ENCODE measurements at places on chromosomes 4 and X.

GRCh38 chr4:169571435-169571834 is 40.9 kb downstream of the NEK1 start:
- DNase-seq: no peak

DNA sequence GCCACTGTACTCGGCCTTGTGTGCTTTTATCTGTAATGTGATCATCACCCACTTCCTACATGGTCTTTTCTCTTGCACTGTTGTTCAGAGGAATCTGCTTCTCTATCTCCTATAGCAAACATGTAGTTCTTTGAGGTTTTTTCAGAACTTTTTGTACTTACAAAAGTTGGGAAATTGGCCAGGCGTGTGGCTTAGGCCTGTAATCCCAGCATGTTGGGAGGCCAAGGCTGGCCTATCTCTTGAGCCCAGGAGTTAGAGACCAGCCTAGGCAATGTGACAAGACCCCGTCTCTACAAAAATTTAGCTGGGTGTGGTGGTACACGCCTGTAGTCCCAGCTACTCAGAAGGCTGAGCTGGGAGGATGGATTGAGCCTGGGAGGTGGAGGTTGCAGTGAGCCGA is 30.4 kb downstream of the TAF1 start:
- DNase-seq: no peak

DNA sequence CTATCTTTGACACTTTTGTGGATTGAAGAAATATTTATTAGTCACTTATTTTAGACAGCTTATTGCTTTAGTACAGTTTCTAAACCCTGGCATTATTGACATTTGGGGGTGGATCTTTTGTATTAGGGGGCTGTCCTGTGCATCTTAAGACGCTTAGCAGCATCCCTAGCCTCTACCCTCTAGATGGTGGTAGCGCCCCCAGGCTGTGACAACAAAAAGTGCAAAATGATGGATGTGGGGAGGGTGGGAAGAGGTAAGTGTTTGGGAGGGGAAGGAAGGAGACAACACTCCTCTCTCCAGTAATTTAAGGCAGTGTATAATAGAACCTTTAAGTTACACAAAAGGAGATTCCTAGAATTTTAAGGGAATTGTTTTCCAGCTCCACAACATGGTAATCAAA is 1210.6 kb downstream of the C4orf33 start:
- no peak for DNase-seq

GRCh38 chr4:158721680-158722079 is 1.5 kb downstream of the PPID start:
- no peak for DNase-seq

GRCh38 chrX:5876984-5877596 is 351.6 kb downstream of the NLGN4X start:
- DNase-seq: no peak

GRCh38 chr4:37762294-37762990 is 64.0 kb upstream of the PGM2 start:
- no peak for DNase-seq

DNA sequence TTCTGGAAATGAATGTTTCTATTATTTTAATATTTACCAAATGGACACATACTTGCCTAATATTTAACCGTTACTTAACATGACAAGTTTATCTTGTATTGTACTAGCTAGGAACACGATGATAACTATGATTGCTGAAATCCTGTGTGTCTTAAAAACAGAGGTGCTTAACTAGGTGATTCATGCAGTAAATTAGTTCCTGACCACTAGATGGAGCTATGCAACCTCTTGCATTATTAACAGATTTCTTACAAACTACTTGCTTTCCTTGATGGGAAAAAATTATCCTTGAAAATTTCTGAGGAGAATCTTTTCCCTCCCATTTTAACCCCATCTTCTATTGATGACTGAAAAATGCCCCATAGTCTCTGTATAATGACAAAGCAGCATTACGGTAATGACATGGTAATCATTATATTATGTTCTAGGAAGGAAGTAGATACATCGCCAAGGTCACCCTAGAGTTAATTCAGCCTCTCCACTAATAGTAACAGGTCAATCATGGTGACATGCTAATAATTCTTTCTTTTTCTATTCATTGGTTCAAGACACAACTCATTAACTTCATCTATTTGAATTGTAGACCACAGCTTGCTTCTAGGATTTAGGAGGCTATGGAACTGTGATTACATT is 844.2 kb downstream of the RAPGEF2 start:
- DNase-seq: no peak

- no peak for DNase-seq
Observed at GRCh38 chr4:25484243-25484721, 107.2 kb downstream of the ANAPC4 start.

DNA sequence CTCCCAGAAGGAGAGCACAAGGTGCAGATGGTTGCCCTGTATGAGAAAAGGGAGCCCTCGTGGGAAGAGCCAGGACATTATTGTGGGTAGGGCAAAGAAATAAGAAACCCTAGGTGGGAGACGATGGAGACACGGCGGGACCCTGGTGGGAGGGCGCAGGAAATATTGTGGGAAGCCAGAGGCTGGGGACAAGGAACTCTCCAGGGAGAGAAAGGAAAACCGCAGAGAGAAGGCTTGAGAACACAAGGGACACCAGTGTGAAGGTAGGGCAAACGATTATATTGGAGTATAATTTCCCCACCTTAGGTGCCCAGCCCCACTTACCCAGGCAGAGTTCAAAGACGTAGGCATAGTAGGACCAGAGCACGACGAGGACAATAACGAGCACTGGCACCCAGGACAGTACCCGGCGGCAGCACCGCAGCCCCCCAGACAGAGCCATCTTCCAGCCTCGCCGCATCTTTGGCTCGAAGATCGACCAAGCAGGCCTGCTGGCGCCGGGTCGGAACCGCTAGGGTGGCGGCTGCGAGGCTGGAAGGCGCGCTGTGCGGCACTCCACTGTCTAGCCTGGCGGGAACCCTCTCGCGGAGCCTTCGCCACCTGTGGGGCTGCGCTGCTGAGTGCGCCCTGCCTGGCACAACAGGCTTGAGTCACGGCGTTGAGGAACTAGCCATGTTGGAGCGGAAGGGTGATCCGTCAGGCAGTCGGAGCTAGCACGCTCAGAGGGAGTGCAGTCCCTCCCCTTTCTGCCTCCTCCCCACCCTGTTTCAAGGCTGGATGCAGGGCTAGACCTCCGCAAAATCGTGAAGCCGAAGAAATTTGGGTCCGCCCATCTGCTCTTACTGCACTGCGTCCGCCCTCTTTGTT is at the start of gene ZDHHC15:
ZDHHC15 (minus strand) TSS at position 473 of the 867 bp plus-strand sequence; CDS start at position 460, 13 bp downstream.
- DNase-seq: no peak

DNA sequence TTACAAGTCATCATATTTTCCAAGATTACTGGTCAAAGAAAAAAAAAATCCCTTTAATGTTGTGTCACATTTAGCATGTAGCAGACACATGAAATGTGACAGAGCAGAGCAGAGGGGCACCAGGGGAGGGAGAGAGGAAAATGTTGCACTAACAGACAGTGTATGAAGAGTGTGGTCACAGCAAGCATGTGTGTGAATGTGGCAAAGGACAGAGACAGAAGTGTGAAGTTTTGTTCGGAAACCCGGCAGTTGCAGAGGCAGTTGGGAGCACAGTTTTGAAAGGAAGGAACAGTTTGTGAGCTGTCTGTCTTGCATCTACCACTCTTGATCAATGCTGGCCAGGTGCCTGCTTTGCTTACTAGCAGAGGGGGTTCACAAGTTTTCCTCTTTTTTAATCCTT is 83.9 kb upstream of the MAP3K15 start:
- no peak for DNase-seq

GRCh38 chrX:77085372-77085771 is 361.8 kb upstream of the FGF16 start:
- no peak for DNase-seq

- no peak for DNase-seq
Observed at GRCh38 chr4:45172636-45173035, 446.3 kb upstream of the GNPDA2 start.

GRCh38 chr4:94371290-94371689 is 28.7 kb upstream of the HPGDS start:
- DNase-seq: no peak

- DNase-seq: no peak
Observed at GRCh38 chr4:81257021-81257420, 42.0 kb upstream of the PRKG2 start.

- no peak for DNase-seq
Observed at GRCh38 chrX:2609431-2610238, 81.5 kb upstream of the CD99 start.

- no peak for DNase-seq
Observed at GRCh38 chr4:155762334-155762733, 3.5 kb downstream of the GUCY1B1 start.

- DNase-seq: no peak
Observed at GRCh38 chr4:163672751-163673150, 178.3 kb downstream of the TMA16 start.

DNA sequence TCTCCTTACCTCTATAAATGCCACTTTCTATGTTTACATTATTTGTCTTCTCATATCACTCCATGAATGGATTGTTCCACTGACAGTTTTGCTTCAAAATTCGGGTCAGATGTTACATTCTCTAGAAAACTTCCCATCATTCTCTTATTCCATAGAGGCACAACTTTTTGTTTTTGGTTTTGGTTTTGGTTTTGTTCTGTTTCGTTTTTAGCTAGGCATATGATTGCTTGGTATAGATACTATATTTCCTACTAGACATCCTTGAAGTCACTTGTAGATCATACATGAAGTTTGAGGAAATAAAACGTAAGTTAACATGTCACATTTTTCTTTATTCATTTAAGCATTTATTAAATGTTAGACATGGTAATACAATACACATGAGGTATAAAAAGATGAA is 961.0 kb downstream of the PCDH18 start:
- DNase-seq: no peak

DNA sequence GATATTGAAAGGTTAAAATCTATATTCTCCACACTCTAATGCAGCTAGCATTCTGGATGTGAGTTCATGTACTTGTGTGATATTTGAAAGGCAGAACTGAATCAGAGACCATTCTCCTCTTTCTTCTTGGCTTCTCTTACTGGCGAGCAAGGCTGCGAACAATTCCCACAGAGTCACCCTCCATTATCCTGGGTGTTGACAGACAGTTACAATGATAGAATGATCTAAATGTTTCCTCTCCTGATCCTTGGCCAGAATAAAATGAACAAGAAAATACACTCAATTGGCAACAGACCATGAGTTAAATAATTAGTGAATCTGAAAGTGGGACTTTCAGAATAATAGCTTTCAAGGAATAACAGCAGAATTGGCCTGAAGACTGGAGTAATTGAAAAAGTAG is 342.8 kb downstream of the RAPGEF2 start:
- no peak for DNase-seq

DNA sequence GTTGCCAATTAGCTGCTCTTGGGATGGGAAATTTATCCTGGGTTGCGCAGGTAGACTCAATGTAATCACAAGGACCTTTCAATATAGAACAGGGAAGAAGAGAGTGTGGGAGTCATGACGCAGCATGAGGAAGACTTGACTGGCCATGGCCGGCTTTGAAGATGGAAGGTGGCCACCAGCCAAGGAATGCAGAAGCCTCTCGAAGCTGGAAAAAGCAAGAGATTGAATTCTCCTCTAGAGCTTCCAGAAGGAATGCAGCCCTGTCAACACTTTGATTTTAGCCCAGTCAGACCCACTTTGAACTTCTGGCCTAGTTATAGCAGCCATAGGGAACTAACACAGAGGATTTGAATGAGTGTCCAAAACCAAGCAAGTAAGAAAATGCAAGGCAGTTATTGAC is 14.7 kb upstream of the SH3KBP1 start:
- DNase-seq: no peak

All from breast epithelium (tissue), 4 donors.